ENCODE measurements at places on chromosomes 12 and 14.

DNA sequence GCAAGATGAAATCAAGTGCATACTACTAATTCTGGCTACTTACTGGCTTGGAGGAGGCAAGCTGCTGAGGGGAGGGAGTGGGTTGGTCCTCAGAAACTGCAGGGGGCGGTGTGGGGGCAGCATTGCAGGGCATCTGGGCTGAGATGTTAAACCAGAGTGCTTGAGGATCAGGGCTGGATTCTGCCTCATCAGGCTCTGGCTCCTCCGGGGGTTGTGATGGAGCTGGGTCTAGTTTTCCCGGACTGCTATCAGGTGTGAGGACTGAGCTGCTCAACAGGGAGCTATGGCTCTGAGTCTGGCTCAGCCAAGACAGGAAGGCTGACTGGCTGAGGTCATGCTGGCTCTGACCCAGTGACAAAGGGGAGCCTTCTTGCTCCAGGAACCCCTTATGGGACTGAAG is 28.6 kb downstream of the BAZ2A start:
- no peak overlapping the region for H3K4me3 ChIP-seq
- peaks cover 97% of the 10 kb centered on the region for H3K36me3 ChIP-seq
- peak overlapping the region; percentile 1 for H3K27ac ChIP-seq
- peaks cover 4% of the 10 kb centered on the region for H3K4me1 ChIP-seq

- DNase-seq = no peak
- no peaks in the 10 kb centered on the region for H3K4me1 ChIP-seq
- no peak overlapping the region for H3K27ac ChIP-seq
- no peaks in the 10 kb centered on the region for H3K27me3 ChIP-seq
- H3K36me3 ChIP-seq = no peaks in the 10 kb centered on the region
These were observed 23.6 kb downstream of the OR11H4 start for GRCh38 chr14:20262642-20263128.

DNA sequence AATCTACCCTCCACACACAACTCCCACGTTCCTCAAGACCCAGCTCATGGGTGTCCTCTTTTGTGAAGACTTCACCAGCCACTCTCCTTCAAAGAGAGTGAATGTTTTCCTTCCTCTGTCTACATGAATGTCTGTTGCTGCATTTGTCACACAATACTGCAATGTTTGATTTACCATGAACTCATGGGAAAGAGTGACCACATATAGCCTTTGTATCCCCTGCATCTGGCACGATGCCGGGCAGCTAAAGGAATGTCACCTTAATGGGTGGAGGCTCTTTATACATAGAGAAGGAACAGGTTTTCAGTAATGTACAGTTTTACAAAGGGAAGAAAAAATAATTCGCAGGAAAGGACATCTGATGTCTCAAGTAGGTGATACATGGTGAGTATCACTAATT is 12.1 kb upstream of the BCDIN3D start:
- H3K36me3 ChIP-seq = no peaks in the 10 kb centered on the region
- no peak overlapping the region for H3K4me3 ChIP-seq
- H3K27me3 ChIP-seq = no peaks in the 10 kb centered on the region

DNA sequence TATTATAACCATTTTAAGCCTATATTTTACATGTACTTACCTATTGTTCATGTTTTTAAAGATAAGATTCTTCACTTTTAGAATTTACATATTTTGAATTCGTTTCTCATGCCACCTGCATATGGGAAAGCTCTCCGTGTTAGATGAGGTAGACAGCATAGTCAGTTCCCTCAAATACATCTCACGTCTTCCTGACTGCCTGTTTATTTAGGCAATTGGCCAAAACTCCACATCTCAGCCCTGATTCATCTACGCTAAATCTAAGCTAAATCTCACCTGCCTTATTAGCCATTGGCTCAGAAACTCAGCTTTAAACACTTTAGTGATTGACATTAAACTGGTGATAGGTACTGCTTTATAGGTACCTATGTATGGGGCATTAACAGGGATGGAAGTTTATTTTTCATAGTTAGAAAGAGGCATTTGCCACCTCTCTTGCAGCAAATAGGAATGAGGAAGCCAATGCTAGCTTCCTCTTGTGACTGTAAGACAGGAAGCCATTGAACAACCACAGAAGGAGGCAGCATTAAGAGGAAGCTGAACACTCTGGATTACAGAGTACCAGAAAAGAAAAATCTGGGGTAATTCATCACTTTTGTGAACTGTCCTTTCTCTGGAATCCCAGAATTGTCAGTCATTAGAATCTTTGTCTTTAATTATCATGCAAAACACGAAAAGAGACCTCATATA is 111.9 kb downstream of the LRFN5 start:
- no peaks in the 10 kb centered on the region for H3K36me3 ChIP-seq
- no peak for DNase-seq
- no peak overlapping the region for H3K27ac ChIP-seq
- no peaks in the 10 kb centered on the region for H3K4me1 ChIP-seq

- peaks cover 14% of the 10 kb centered on the region for H3K4me1 ChIP-seq
- DNase-seq = no peak
- H3K4me3 ChIP-seq = no peak overlapping the region
- no peaks in the 10 kb centered on the region for H3K36me3 ChIP-seq
- no peak overlapping the region for H3K27ac ChIP-seq
These were observed 7.3 kb upstream of the CACNB3 start for GRCh38 chr12:48810903-48811431.

DNA sequence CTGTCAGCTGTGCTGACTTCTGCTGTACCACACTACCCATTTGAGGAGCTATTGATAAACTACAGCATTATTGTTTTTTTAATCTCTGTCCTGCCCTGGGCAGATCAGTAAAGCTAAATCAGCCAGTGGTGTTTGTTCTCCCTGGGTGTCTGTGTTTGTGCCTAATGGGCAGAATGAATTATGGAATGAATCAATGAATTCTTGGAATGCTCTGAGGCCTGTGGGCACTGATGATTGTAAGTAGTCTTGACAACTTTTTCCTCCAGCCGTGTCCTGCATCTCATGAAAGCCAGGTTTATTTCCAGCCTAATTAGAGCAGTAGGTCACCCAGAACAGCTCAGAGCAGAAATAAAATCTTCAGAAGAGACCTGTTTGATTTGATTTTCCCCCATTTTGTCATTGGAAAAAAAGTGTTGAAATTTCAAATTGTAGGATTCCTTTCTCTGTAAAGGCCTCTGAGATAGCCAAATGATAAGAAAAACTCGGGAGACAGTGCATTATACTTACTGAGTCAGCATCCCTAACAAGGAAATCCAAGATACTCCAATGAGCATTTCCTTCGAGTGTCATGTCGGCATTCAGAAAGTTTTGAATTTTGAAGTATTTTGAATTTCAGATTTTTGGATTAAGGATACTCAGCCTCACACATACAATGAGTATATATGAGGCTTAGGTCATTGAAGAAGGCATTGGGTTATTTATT is 19.4 kb upstream of the EVL start:
- no peak overlapping the region for H3K27ac ChIP-seq
- H3K27me3 ChIP-seq = no peaks in the 10 kb centered on the region
- no peak for DNase-seq
- no peaks in the 10 kb centered on the region for H3K36me3 ChIP-seq

GRCh38 chr12:52208424-52209165 is 16.8 kb upstream of the KRT80 start:
- peaks cover 30% of the 10 kb centered on the region for H3K4me1 ChIP-seq
- H3K27me3 ChIP-seq = no peaks in the 10 kb centered on the region
- H3K27ac ChIP-seq = no peak overlapping the region

DNA sequence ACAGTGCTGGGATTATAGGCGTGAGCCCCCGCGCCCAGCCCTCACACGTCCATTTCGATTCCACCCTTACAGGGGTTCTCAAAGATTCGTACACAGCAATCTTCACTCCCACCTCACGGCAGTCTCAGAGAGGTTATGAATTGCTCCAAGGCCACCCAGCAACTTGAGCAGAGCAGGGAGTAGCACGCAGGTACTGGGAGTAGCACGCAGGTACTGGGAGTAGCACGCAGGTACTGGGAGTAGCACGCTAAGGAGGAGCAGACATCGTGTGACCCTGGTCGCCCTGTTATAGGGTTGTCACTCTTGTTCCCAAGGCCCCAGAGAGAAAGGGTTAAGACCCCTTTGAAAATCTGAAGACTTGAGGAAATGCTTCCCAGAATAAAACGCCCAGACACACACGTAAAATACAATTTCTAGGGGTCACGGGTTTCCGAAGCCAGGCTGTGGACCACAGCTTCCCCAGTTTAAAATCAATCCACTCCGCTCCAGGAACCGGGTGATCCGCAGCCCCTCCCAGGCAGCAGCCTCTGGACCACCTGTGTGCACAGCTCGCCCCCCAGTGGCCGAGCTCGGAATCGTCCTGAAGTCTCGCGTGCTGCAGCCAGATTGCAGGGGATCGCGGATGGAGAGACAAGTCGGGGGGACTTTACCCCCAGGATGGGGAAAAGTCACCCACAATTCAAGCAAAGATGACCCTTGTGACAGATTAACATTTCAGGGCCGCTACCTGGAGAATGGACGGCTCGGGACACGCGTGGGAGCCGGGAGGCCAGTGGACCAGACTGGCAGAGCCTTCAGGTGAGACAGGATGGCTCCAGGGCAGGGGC is 92.0 kb downstream of the SCARB1 start:
- peak; percentile 84 for DNase-seq
- H3K27ac ChIP-seq = no peak overlapping the region
- no peaks in the 10 kb centered on the region for H3K36me3 ChIP-seq
- no peaks in the 10 kb centered on the region for H3K4me1 ChIP-seq
- H3K27me3 ChIP-seq = no peaks in the 10 kb centered on the region

- no peak overlapping the region for H3K4me3 ChIP-seq
- no peaks in the 10 kb centered on the region for H3K36me3 ChIP-seq
- H3K27ac ChIP-seq = peak overlapping the region; percentile 33
- no peak for DNase-seq
These were observed 154.3 kb downstream of the TMX1 start for GRCh38 chr14:51394384-51394783.

DNA sequence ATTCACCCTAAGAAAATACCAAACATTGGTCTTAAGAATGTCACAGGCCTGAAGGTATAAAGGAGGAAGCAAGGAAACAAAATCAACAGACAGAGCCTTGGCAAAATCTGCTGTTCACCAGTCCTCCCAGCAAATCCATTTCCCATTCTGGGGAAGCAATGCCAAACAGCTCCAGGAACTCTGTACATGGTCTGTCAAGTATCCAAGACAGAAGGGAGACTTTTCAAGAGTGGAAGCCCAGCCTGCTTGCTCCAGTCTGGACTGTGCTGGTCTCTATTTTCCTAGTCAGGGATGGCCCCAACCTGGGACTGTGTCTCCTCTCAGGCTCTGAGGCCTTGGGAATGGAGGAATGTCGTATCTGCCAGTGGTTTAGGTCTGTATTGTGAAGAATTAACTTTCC is 251.5 kb downstream of the DAD1 start:
- H3K27me3 ChIP-seq = no peaks in the 10 kb centered on the region
- no peak overlapping the region for H3K4me3 ChIP-seq
- no peaks in the 10 kb centered on the region for H3K36me3 ChIP-seq
- H3K4me1 ChIP-seq = peaks cover 23% of the 10 kb centered on the region
- peak overlapping the region; percentile 79 for H3K27ac ChIP-seq
- no peak for DNase-seq

DNA sequence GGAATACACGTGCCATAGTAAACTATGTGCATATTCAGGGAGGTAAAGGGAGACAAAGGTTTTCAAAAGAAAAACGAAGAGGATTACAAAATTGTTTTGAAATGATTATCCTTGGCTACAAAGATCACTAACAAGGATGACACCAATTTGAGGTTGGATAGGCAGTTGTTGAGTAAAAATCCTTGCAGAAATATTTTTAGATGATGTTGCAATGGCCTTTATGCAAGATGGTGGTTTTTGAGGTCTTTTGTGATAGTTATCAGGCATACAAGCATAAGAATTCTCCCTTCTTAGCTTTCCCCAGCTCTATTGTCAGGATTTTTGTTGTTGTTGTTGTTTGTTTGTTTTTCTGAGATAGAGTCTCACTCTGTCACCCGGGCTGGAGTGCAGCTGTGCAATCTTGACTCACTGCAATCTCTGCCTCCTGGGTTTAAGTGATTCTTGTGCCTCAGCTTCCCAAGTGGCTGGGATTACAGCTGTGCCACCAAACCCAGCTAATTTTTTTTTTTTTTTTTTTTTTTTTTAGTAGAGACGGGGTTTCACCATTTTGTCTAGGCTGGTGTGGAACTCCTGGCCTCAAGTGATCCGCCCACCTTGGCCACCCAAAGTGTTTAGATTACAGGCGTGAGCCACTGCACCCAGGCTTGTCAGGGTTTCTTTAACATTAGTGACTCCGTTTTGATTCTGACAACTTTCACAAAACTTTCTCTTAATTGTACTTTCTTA is 7.8 kb downstream of the RNASE1 start:
- DNase-seq = no peak
- H3K36me3 ChIP-seq = no peaks in the 10 kb centered on the region
- no peak overlapping the region for H3K4me3 ChIP-seq
- peaks cover 23% of the 10 kb centered on the region for H3K4me1 ChIP-seq
- H3K27me3 ChIP-seq = no peaks in the 10 kb centered on the region
- H3K27ac ChIP-seq = no peak overlapping the region

DNA sequence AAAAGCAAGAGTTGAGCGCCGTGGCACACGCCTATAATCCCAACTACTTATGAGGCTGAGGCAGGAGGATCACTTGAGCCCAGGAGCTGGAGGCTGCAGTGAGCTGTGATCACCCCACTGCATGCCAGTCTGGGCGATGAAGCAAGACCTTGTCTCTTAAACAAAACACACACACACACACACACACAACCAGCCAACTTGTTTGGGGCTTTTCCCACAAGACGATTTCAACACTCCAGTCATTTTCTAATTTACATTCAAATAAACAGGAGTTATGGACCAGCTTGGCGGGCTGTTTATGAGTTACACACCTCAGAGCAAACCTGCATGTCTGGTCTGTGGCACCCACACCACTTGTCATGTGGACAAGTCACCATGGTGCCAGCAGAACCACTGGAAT is 6.7 kb downstream of the GLTP start:
- H3K36me3 ChIP-seq = peaks cover 3% of the 10 kb centered on the region
- no peak for DNase-seq
- H3K27me3 ChIP-seq = no peaks in the 10 kb centered on the region
- H3K27ac ChIP-seq = no peak overlapping the region
- no peak overlapping the region for H3K4me3 ChIP-seq

GRCh38 chr14:74545386-74545785 is 51.8 kb downstream of the ISCA2 start:
- no peak for DNase-seq
- H3K36me3 ChIP-seq = no peaks in the 10 kb centered on the region
- peaks cover 17% of the 10 kb centered on the region for H3K4me1 ChIP-seq
- no peak overlapping the region for H3K27ac ChIP-seq
- no peaks in the 10 kb centered on the region for H3K27me3 ChIP-seq
- no peak overlapping the region for H3K4me3 ChIP-seq

DNA sequence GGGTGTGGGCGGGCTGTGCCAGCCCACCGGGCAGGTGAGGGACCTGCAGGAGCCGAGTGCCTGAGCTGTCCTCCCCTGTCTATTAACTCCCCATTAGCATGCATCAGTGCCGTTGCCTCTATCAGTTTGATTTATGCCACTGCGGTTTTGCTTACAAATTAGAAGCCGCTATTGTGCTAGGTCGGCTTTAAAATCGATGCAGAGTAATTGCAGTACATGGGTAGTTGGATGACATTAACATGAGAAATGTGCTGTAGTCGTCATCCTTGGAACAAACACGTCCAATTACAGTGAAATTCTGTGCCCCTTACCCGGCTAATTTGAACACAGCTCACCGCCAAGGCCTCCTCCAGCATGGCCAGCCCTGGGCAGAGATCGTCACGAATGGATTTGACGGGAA is 145.8 kb downstream of the TSPAN9 start:
- H3K36me3 ChIP-seq = no peaks in the 10 kb centered on the region
- no peak overlapping the region for H3K27ac ChIP-seq
- H3K4me3 ChIP-seq = no peak overlapping the region
- DNase-seq = no peak
- peaks cover 58% of the 10 kb centered on the region for H3K4me1 ChIP-seq

GRCh38 chr14:73058224-73058921 is at the start of gene RBM25:
Gene RBM25 (plus strand): TSS chr14:73058534. CDS start chr14:73071642, 13,108 bp downstream.
- H3K4me1 ChIP-seq = peaks cover 46% of the 10 kb centered on the region
- H3K36me3 ChIP-seq = peaks cover 4% of the 10 kb centered on the region
- peak; percentile 95 for DNase-seq
- no peaks in the 10 kb centered on the region for H3K27me3 ChIP-seq
- peak within 1 kb of the TSS; percentile 90 for H3K4me3 ChIP-seq
